ENCODE measurements at places on chromosomes 13 and 19. TPM values are rescaled to one million over a fixed set of nuclear protein-coding genes. Genes with fewer than 3 reads are reported as not detected.

TNNI3 gene
- total RNA-seq, result 13.5 TPM

GRCh38 chr13:80251403-80251802 is 89.5 kb downstream of the SPRY2 start:
- no peak for DNase-seq

FPR1 gene
- total RNA-seq, result not detected

GRCh38 chr19:18299654-18300053 is 18.2 kb upstream of the JUND start:
- DNase-seq, result no peak

- no peak for DNase-seq
These were observed 1020.5 kb upstream of the SLC10A2 start for GRCh38 chr13:104086759-104087158.

KCNN4 gene
- total RNA-seq, result 4.2 TPM

- no peak for DNase-seq
These were observed 34.9 kb downstream of the RXFP2 start for GRCh38 chr13:31774186-31774750.

GRIN2D gene
- 5.4 TPM for total RNA-seq

CBY2 gene
- not detected for total RNA-seq

DNA sequence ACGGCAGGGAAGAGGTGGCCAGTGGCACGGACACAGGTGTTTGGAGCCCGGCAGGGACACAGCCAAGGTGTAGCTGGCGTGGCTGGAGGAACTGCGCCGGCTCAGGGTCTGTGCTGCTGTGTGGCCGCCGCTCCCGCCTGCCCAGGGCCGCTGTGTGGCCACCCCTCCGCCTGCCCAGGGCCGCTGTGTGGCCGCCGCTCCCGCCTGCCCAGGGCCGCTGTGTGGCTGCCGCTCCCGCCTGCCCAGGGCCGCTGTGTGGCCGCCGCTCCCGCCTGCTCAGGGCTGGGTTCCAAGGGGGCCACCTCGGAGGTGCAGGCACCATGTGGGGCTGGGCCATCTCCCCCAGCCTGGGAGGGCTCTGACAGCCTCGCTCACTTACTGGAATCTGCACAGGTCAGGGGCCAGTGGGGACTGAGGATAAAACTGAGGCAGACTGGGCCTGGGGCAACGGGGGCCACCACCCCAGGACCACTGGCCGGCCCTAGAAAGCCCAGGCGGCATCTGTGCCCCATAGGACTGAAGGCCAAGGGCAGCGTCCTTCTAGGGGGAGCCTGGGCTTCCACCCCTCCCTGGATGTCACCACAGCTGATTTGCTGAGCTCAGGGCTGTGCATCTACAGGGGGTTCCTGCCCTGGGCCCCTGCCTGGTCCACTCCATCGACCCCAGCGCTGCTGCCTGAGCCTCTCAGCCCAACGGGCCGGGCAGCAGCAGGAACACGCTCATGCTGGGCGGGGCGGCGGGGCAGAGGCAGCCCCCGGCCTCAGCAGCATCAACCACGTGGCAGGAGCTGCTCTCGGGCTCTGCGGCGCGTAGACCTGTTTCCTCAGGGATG is 21.5 kb downstream of the C13orf46 start:
- DNase-seq, result no peak

DNA sequence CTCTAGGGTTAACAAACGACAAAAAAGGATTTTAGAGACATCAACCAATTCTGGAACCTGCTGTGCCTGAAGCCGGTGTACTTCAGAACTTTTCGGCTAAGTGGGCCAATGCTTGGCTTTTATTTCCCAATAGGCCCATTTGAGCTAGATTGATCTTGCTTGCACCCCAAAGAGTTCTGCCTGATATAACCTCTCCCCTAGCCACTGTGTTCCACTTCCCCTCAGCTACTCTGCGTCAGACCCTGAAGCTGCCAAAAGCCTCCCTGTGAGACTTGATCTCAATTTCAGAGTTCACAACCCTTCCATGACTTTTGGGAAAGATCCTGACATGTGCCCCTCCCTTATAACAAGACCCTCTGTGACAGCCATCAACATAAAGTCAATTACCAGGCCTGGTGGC is 5.6 kb upstream of the SIGLEC14 start:
- DNase-seq, result no peak

DNA sequence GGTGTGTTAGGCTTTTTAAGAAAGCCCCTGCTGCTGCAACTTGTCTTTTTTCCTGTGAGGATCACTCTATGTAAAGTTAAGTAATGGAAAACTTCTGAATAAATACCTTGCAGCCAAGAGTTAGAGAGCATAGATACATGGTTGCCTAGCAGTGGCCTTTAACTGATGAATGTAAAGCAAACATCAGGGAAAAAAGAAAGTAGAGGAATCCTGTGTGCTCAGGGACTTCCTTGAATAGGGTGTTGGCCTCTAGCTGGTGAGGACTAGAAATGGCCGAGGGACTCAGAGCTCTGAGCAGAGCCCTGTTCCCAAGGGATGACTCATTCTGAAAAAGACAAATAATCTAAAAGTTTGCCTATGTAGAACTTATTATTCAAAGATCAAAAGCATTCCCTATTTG is 135.7 kb downstream of the MIPEP start:
- DNase-seq, result no peak

GAPDHS gene
- not detected for total RNA-seq

DNA sequence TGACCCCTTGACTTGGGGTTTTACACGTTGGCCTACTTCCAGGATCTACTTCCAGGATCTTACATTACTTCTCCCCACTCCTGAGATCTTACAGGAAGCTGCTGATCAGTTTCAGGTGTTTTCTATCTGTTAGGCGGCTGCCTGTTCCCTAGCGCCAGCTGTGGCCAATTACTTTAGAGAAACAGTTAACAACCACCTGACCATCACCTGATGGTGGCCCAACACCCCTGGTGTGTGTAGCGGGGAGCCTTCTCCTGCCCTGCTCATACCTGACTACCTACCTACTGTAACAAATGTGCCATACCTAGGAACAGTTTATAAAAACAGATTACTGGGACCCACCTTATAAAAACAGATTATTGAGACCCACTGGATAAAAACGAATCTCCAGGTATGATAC is 2.8 kb upstream of the POP4 start:
- DNase-seq, result no peak

LILRA2 gene
- not detected for total RNA-seq

- no peak for DNase-seq
These were observed 49.3 kb downstream of the IFT88 start for GRCh38 chr13:20616059-20616797.

DNA sequence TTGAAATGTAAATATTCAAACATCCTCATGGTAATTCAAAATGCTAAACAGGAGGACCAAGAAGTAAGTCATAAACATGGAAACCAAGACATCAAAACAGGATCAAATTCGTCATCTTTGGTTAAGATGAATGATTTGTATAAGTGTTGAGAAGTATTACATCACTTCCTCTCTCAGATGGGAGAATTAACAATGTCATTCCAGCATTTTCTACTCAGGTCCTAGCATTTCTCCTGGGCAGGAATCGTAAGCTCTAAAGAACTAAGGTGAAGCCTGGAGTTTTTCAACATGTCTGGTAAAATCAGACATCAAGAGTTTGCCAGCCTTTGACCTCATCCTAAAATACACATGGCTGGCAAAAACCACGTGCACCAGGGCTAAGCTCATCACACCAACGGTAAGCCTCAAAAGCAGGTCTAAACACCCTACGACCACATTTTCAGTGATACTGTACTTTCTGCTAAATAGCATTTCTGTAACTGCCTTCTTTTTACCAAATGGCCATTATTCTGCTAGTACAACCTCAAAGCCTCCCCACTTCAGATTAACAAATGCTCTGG is 24.8 kb downstream of the RANBP3 start:
- DNase-seq, result no peak

- DNase-seq, result no peak
These were observed 3.4 kb upstream of the PSMC4 start for GRCh38 chr19:39967561-39967960.

- no peak for DNase-seq
These were observed 4.9 kb upstream of the TFDP1 start for GRCh38 chr13:113579686-113580085.

- DNase-seq, result no peak
These were observed 138.3 kb upstream of the RFC3 start for GRCh38 chr13:33679658-33680012.

DNA sequence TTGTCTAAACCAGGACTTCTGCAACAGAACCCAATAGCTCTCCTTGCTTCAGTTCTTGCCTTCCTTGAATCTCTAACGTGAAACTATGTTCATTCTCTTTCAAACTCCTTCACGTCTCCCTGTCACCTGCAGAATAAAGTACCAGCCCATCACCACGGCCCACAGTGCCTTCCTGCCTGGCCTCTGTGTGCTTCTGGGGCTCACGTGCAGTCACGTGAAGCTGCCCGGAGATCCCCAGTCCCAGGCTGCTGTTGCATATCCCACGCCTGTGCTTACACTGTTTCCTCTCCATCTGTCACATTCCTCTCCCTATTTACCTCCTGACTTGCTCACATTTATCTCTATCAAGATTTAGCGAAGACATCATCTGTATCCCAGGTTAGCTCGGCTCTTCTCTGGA is 102.8 kb downstream of the STARD13 start:
- no peak for DNase-seq

AP1M2 gene
- total RNA-seq, result 80.7 TPM

GRCh38 chr13:52846567-52847321 is 1.7 kb downstream of the PCDH8 start:
- peak; percentile 2 for DNase-seq

- DNase-seq, result no peak
These were observed 40.8 kb upstream of the ISYNA1 start for GRCh38 chr19:18478545-18479311.

CRB3 gene
- 1.9 TPM for total RNA-seq

ZSCAN4 gene
- total RNA-seq, result 0.55 TPM

GRCh38 chr13:50692396-50692915 is 151.0 kb downstream of the DLEU7 start:
- DNase-seq, result no peak

DNA sequence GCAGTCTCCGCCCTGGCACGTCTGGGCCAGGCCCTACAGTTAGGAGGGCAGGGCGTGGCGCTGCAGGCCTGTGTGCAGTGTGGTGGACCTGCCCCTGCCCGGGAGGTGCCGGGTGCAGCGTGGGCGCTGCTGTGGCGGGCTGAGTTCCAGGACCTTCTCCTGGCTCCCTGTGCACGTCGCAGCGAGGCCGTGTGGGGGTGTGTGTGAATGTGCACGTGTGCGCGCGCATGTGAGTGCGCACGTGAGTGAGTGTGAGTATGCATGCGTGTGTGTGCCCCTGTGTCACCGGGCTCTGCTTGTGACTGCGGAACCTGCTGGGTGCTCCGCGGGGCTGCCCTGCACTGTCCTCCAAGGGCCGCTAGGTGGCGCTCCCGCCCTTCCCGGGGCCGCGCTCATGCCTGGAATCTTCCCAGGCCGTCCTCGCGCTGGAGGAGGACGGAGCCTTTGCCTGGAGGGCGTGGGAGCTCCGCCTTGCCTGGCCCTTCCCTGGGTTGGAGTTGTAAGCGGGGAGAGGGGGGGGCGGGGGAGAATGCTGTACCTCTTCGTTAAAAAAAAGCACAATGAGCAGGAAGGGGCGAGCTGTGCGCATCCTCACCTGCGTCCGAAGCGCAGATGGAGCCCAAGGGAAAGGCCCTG is 79.3 kb downstream of the KDM4B start:
- DNase-seq, result peak; percentile 79

DNA sequence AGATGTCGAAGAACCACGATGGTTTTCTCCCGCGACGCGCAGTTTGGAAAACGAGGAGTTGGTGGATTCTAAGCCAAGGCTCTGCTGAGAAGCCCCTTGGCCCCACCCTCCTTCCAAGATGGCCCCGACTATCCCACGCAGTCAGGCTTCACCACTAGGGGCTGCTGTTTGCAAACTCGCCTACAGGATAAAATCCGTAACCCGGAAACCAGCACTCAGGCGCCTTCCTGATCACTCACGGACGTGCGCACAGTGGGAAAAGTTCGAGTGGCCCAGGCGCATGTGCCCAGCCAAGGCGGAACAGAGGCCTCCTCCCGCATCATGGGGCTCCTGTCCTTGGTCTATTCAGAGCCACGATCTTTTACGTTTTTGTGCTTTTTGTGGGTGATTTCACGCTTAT is 19.2 kb upstream of the UQCR11 start:
- peak; percentile 39 for DNase-seq

NALCN gene
- not detected for total RNA-seq

- no peak for DNase-seq
These were observed 130.5 kb downstream of the PAN3 start for GRCh38 chr13:28268800-28269223.

- DNase-seq, result no peak
These were observed 103.9 kb downstream of the GGACT start for GRCh38 chr13:100484702-100485101.

- DNase-seq, result no peak
These were observed 2.6 kb downstream of the CNN1 start for GRCh38 chr19:11541238-11541637.

GRCh38 chr19:54077334-54077733 is 3.8 kb downstream of the TARM1 start:
- no peak for DNase-seq

CALR3 gene
- not detected for total RNA-seq

- DNase-seq, result no peak
These were observed 127.5 kb downstream of the LIG4 start for GRCh38 chr13:108087810-108088209.

VSTM1 gene
- 0.71 TPM for total RNA-seq

NLRP4 gene
- total RNA-seq, result not detected

LPAR2 gene
- total RNA-seq, result 5.6 TPM

FAM216B gene
- not detected for total RNA-seq

DNA sequence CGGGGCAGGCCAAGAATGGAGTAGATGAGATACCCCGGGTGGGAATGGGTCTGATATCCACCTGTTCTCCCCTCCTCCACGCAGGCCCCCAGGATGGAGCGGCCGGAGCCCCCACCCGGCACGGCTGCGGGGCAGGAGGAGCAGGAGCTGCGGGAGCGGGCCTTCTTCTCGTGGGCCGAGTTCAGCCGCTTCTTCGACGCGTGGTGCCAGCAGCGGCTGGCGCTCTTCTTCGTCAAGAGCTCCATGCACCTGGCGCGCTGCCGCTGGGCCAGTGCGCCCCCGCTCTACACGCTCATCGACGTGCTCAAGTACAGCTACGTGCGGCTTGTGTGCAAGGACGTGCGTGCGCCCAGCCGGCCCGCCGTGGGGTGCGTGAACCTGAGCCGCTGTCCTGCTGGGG is 1.2 kb downstream of the ZSWIM9 start:
- DNase-seq, result no peak

ADGRE2 gene
- not detected for total RNA-seq

Data from G401 (cell line).